ENCODE measurements at places on chromosomes 16 and 17.

GRCh38 chr16:15873301-15873700, 15.1 kb downstream of the CEP20 start:
- DNase-seq = no peak

- DNase-seq = no peak
These were observed 10.9 kb downstream of the SMCR8 start for GRCh38 chr17:18326039-18326438.

DNA sequence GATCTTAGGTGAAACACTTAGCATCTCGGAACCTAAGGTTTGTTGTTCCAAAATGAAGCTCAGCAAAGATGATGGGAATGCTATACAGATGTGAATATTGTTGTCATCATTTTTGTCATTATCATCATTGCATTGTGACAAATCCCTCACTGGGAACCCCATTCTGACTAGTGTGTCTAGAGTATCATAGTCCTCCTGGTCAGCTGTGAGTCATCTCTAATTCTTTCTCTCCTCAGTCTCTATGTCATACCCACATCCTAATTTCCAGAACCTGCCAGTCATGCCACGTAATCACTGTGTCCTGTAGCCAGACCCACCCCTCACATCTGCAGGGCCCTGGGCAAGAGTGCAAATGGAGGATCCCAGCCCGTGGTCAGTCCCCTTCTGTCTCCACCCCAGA, 60.5 kb upstream of the CLEC3A start:
- no peak for DNase-seq

GRCh38 chr16:57264950-57265371, 19.5 kb downstream of the PLLP start:
- no peak for DNase-seq

DNA sequence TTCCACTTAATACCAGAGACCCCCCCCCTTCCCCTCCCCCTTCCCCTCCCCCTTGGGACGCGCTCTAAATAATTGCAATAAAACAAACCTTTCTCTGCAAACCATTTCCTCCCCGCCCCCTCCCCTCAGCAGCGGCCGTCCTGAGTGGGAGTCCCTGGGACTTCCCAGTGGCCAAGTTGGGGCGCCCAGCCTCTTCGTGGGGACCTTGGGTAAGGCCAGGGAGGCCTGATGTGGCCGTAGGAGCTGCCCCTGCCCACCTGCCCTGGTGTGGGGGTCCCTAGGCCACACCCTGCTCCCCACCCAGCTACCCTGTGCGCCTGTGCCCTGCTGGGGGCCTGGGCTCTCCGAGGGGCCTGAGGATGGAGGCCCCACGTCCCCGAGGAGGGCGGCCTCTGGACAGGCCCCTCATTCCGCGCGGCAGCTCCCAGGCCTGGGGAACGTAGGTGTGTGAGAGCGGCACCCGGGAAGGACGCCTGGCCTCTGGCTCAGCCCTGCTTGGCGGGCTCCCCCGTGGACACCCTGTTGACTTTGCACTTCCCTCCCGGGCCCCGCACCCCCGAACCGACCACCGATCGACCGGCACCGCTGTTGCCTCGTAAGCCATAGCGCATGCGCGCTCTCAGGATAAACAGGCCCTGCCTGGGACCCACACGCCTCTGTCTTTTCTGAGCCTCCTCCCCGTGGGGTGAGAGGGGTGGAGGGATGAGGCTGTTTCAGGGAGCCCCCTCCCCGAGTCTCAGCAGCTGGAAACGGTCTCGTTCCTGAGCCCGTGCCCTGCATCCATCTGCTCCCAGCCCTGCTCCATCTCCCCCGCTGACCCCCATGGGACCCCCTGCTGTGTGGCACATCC, 9.0 kb downstream of the NTHL1 start:
- no peak for DNase-seq

DNA sequence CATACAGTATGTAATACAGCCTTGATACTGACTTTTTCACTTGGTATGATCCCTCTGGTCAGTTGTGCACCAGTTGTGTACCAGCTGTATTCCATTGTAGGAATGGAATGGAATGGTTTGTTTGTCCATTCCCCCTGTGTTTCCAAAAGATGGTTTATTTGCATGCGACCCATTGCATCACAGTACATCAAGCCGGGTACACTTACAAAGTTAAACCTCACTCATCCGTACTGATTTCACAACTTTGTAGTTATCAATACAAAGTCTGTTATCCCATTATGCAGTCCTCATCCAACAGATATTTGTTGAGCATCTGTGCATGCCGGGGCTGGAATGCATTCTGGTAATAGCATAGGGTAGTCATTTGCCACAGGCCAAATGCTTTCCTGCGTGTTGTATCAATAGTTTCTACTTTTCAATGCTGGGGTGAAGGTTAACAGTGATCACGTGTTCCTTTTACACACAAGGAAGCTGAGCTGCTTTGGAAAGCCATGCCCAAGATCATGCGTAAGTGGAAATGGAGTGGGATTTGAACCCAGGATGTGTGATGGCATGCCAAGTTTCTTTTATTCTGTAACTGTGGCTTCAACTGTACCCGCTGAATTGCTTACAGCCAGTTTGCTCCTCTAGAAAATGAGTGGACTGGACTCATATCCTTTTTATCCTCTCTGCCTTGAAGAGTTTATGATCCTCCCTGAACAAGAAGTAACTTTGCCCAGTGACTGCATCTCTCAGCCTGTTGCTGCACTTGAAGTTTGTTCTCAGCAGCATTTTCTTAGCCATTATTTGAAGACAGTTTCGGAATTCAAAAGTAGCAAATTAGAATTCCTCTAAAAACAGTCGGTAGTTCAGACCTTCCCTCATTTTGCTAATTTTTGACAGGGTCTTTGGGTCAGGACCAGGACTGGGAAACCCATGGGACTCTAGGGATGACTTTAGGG, 228.5 kb downstream of the CCDC182 start:
- no peak for DNase-seq

GRCh38 chr16:9953908-9954570, 228.2 kb downstream of the GRIN2A start:
- DNase-seq = no peak

DNA sequence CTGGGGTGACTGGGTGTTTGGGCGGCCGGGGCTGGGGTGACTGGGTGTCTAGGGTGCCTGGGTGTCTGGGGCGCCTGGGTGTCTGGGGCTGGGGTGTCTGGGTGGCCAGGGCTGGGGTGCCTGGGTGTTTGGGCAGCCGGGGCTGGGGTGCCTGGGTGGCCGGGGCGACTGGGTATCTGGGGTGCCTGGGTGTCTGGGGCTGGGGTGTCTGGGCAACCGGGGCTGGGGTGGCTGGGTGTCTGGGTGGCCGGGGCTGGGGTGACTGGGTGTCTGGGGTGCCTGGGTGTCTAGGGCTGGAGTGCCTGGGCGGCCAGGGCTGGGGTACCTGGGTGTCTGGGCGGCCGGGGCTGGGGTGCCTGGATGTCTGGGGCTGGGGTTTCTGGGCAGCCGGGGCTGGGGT, 13.4 kb upstream of the APRT start:
- no peak for DNase-seq

- no peak for DNase-seq
These were observed 550.5 kb downstream of the MAF start for GRCh38 chr16:79050063-79050462.

GRCh38 chr17:34638526-34639260, 59.3 kb downstream of the TMEM132E start:
- DNase-seq = no peak

GRCh38 chr17:61221181-61221580, 178.5 kb upstream of the TBX2 start:
- DNase-seq = no peak

DNA sequence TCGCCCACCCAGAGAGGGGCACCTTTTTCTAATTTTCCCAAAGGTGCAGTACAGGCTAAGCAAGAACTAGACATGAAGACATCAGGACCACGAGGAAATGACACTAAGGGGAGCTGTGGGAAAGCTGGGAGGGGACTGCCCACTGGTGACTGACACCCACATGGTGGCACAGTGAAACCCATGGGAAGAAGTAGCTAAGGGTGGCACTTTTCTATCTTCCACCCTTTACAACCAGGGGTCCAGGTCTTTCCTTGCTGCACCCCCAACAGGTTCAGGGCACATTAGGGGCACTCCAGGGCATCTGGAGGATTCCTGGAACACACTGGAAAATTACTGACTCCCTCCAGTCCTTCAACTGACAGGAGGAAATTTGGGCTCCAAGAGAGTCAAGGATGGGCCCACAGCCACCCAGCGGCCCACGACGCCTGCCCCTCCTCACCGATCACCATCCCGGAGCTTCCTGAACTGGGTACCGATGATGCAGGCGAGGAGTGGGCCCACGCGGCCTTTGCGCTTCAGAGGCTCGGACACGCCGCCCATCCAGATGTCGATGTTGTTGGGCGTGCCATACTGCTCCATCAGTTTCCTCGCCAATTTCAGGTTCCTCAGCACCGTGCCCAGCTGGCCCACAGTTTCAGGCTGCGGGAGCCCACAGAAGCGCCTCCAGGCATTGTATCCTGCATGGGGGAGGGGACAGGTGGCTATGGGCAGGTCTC, 9.4 kb downstream of the MPO start:
- DNase-seq = no peak

- DNase-seq = no peak
These were observed 366.2 kb upstream of the TNRC6C start for GRCh38 chr17:77592106-77592865.

DNA sequence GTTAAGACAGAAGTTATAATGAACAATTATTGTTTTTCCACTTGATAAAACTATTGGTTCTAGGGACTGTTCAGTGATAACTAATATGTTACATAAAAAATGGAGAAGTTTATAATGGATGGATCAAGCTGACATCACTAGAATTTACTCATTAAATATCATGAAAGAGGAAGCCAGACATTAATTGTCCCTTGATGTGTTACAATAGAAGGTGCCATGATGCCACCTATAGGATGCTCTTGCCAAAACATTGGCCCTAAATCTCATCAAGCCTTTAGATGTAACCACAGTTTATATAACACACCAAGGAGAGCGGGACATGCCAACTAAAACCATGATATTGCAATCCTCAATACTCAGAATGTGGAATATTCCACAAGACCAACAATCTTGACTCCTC, 147.9 kb upstream of the MON1B start:
- no peak for DNase-seq

- DNase-seq = no peak
These were observed 11.7 kb downstream of the TMEM238L start for GRCh38 chr17:10792151-10792550.
